Head of caudate nucleus (tissue), 42 donors: ENCODE measurements at places on chromosomes 11 and 22.

- peak; percentile 66 for DNase-seq
These were observed 178.6 kb downstream of the MIAT start for GRCh38 chr22:26835929-26836528.

GRCh38 chr11:78870655-78871054, 296.0 kb upstream of the NARS2 start:
- DNase-seq: no peak

GRCh38 chr11:126467471-126467870, 112.0 kb downstream of the ST3GAL4 start:
- no peak for DNase-seq

- no peak for DNase-seq
These were observed 845.4 kb downstream of the OPCML start for GRCh38 chr11:132686886-132687285.

GRCh38 chr11:6526411-6527135, 29.5 kb downstream of the DNHD1 start:
- DNase-seq: no peak

- no peak for DNase-seq
These were observed 255.2 kb downstream of the MN1 start for GRCh38 chr22:27546157-27546935.
